Jurkat, Clone E6-1 (cell line): ENCODE measurements at places on chromosomes 4 and X.

DNA sequence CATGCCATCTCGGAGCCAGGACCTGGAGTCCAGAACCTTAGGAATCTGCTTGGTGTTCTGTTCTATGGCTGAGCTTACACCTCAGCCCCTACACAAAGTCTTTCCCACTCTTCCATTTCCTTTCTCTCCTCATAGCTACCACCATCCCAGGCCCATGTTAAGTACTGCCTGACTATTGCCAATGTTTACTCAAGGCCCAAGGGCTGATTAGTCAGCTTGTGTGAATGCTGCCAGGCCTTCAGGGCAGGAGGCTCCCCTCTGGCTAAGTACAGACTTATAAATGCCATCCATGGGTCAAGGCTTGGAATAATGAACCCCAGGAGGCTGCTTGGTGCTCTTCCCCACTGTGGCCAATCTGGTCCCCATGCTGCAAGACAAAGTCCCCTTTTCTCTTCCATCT, 411.6 kb upstream of the MAGEB18 start:
- no peak for DNase-seq

GRCh38 chr4:141078871-141079270, 54.4 kb downstream of the RNF150 start:
- DNase-seq = no peak

DNA sequence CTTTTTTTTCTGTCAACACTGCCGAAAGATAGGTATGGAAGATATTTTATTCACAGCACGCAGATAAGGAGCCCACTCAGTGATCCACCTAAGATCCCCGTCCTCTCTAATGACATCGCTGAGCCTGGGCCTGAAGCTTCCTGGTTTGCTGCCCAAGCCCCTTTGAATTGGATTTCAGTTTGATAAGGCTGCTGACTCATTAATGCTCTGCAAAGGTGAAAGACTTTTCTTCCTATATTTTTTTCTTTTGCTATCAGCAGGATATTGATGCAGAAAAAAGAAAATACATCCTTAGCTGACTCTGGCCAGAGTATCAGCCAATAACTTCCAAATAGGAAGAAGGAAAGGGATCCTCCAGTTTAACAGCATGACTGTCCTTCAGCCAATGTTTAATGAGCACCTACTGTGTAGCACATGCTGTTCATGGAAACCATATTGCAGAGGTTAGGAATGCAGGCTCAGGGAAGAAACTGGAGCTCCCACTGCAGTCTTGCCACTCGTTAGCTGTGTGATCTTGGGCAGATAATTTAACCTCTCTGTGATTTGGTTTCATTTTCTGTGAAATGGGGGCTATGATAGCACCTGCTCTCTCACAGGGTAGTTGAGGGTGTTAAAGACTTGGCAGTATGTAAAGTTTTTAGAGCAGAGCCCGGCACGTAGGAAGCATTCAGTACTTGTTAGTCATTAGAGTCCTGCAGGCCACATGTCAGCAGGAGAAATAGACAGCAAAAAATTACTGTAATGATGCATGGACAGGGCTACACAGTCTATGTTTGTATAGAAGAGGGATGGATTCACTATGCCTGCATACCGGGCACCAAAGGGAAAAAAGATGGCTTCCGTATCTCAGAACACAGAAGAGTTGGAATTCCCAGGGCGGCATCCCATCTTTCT, 39.3 kb downstream of the EVC start:
- no peak for DNase-seq

DNA sequence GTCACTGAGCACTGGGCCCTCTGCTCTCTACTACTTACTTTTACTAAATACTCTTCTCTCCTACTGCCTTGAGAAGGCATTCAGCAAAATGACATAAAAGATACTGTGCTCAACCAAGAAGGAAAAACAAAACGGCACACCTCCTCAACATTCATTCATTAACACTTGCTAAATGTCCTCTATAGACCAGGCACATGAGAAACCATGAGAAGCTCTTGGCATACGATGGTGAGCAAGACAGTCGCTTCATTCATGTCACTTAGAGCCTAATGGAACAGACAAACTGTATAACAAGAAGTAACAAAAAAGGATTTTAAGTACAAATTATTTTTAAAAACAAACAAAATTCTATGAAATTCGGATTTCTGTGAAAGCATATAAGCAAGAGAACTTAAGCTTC, 38.7 kb downstream of the COL25A1 start:
- no peak for DNase-seq

- no peak for DNase-seq
Measured at GRCh38 chrX:69034451-69034850, 130.8 kb downstream of the PJA1 start.

DNA sequence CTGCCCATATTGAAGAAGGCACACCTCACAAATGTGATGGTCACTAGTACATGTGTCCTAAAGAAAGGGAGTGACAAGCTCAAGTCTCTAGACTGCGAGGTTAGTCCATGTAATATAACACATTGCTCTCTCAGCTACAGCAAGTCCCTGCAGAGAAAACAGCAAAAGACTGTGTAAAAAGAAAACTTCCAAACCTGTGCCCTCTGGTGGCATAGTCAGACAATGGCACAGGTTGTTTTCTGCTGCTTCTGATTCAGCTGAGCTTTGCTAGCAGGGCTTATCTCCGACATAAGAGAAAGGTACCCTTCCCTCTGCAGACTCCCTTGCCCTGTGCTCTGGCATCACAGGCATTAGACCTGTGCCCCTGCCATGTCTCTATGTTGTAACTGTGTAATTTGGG, 1.4 kb upstream of the SERPINA7 start:
- DNase-seq = no peak

DNA sequence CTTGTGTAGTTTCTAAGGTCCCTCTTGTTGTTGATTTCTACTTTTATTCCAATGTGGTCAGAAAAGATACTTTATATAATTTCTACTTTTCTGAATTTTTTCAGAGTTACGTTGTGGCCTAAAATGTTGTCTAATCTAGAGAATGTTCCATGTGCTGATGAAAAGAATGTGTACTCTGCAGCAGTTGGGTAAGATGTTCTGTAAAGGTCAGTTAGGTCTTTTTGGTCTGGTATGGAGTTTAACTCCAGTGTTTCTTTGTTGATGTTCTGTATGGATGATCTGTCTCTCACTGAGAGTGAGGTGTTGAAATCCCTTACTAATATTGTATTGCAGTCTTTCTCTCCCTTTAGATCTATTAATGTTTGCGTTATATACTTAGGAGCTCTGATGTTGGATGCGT, 37.0 kb upstream of the GPRIN3 start:
- DNase-seq = no peak

DNA sequence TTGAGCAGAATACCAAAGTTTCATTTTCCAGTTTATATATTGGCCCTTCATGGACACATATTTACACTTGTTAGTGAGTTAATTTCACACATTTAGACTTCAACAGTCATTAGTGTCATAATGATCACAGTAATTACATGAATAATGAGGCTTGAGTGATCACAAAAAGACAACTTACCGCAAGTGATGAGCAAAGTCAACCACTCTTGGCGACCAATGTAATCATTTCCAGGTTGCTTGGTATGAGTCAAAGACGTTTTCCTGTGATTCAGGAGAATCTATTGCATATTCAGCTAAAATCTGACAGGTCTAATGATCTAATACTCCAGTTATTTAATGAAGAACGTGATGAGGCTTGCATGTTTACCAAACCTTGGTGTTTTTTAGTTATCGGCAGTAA, 407.9 kb upstream of the TENM3 start:
- DNase-seq = no peak

GRCh38 chrX:21375708-21376009, 1.4 kb downstream of the CNKSR2 start:
- no peak for DNase-seq

DNA sequence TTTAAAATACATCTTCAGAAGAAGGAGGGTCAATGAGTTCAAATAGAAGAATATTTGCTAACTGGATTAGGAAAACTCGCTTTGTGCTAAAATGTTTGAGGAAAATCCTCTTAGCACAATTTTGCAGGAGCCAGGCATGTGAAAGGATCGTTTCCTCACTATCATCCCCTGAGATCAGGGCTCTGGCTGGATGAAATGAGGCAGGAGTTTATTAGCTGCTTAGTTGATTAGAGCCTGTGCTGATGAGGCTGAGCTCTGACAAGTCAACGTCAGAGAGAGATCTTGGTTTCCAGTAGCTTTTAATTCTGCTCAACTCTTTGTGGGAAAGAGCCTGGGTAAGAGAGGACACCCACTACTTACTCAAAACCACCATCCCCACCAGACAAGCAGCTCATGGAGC, 8.0 kb upstream of the DRD5 start:
- DNase-seq = no peak

GRCh38 chrX:84188320-84188834, 378 bp upstream of the RPS6KA6 start:
- DNase-seq = no peak

DNA sequence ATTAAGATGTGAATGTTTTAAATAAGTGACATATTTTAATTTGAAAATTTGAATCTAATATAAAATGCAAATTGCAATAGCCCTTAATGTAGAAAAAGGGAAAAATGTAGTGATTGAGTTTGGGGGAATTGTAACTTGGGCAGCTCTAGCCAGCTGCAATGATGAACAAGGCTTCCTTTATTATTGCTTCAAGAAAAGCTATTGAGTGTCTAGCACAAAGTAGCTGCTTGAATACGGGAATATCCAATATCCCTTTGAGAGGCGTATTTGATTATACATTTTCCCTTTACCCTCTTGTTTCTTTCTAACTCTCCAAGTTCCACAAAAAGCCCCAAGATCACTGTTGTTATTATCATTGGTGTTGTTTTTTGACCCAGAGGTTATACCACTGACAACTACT, 21.8 kb downstream of the IL1RAPL1 start:
- no peak for DNase-seq
